Naive thymus-derived CD8-positive, alpha-beta T cell (primary cell): ENCODE measurements at places on chromosomes 11 and 22. TPM values are rescaled to one million over a fixed set of nuclear protein-coding genes. Genes with fewer than 3 reads are reported as not detected.

MAP6 gene
- polyA plus RNA-seq: not detected

TYR gene
- polyA plus RNA-seq: not detected

PHOX2A gene
- not detected for polyA plus RNA-seq

OR9Q2 gene
- not detected for polyA plus RNA-seq
